IMR-90 (cell line): ENCODE measurements at places on chromosomes 2 and 18. TPM values are rescaled to one million over a fixed set of nuclear protein-coding genes. Genes with fewer than 3 reads are reported as not detected.

Gene PLEK
- under 0.01 TPM in 1 of 2 replicates, not detected in the other for total RNA-seq

Gene MYL1
- not detected in 2 replicates for total RNA-seq

Gene PLEKHH2
- 1.7 and 2.0 TPM in 2 replicates for total RNA-seq

Gene FBXO41
- total RNA-seq, result 0.54 and 0.83 TPM in 2 replicates

Gene HAAO
- total RNA-seq, result 0.18 TPM in 1 of 2 replicates, not detected in the other

Gene MGAT5
- total RNA-seq, result 47.8 and 59.9 TPM in 2 replicates

Gene MAP3K20
- 84.4 and 93.0 TPM in 2 replicates for total RNA-seq

Gene KATNAL2
- 0.90 and 1.4 TPM in 2 replicates for total RNA-seq

Gene ST8SIA5
- not detected in 2 replicates for total RNA-seq
